Activated T-cell treated with anti-CD3 and anti-CD28 coated beads, Interleukin-2, amount 50 U/mL, for 72 hours (primary cell): ENCODE measurements at places on chromosomes 2 and 18. TPM values are rescaled to one million over a fixed set of nuclear protein-coding genes. Genes with fewer than 3 reads are reported as not detected.

The C1GALT1C1L gene
- 0.48 TPM for total RNA-seq

The PROM2 gene
- total RNA-seq, result 0.39 TPM

The RAD51AP2 gene
- not detected for total RNA-seq

DNA sequence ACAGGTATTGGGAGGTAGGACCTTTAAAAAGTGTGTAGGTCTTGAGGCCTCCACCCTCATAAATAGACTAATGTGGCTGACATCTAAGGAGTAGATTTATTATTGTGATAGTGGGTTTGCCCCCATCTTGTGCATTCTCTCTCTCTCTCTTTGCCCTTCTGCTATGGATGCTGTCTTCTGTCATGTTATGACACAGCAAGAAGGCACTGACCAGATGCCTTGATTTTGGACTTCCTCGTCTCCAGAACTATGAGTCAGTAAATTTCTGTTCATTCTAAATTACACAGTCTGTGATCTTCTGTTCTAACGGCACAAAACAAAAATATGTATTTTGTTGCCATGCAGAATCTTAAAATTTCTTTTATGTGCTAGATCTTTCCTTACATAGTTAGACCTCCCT, 66.9 kb downstream of the ATAD2B start:
- DNase-seq, result no peak

GRCh38 chr2:134454931-134455330, 201.1 kb downstream of the MGAT5 start:
- no peak for DNase-seq

GRCh38 chr2:176133389-176133788, 3.9 kb downstream of the HOXD8 start:
- DNase-seq, result no peak

DNA sequence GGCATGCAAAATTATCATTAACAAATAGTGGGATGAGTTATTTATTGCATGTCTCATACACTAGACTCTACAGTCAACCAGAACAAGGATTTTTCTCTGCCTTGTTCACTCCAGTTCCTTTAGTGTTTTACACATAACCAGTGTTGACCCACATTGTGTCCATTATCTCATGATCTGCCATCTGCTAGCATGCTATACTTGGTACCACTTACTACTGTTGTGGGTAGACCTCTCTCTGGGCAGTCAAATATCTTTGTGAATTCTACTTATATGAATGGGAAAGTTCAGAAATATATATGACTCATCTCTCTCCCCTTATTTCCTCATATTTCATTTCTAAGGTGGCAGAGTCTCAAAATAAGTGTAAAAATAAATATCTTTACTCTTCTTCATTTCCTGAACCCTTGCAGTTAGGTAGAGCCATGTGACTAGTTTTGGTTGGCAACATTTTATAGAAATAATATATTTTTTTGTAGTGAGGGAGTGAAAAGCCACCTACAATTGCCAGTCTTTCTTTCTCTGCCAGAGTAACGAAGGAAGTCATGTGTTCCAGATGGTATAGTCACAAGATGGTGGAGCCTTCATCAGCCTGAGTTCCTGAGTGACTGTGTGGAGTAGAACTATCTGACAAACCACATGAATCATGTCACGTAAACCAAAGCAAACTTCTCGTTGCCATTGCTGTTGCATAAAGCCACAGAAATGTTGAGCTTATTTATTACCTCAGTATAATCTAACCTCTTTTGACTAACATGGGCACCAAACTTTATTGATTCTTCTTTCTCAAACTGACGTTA, 704.0 kb downstream of the RNF144A start:
- DNase-seq, result no peak

DNA sequence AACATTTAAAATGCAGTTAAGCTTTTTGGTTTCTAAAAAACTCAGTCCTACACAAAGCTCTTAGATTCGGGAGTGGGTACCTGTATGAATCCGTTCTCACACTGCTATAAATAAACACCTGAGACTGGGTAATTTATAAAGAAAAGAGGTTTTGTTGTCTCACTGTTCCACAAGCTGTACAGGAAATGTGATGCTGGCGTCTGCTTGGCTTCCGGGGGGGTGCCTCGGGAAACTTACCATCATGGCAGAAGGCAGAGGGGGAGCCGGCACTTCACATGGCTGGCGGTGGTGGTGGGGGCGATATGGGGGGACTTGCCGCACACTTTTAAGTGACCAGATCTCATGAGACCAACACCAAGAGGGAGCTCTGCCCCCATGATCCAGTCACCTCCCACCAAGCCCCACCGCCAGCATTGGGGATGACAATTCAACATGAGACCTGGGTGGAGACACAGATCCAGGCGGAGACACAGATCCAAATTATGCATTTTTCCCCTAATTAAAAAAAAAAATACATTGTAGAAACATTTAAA, 222.5 kb downstream of the GBX2 start:
- no peak for DNase-seq

- no peak for DNase-seq
These were observed 127.6 kb downstream of the NCOA1 start for GRCh38 chr2:24618680-24619079.

DNA sequence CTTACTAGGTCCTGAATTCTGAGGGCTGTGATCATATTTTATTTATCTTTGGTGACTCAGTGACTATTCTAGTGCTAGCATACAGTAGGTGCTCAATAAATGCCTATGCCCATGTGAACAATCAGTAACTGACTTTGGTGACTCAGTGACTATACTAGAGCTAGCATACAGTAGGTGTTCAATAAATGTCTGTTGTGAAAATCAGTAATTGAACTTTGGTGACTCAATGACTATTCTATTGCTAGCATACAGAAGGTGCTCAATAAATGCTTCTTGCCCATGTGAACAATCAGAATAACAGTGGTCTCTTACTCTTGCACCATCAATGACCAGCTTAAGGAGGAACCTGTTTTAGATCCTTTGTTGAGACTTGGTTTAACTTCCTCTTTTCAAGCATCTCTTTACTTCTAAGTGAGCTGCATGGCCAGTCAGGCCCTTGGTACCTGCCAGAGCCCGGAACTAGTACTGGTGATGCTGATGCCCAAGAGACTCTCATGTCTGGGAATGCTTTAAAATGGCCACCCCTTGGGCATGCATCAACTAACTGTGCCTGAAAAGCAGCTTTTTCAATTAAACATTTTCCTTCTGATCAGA, 214.9 kb upstream of the SPRED2 start:
- no peak for DNase-seq

DNA sequence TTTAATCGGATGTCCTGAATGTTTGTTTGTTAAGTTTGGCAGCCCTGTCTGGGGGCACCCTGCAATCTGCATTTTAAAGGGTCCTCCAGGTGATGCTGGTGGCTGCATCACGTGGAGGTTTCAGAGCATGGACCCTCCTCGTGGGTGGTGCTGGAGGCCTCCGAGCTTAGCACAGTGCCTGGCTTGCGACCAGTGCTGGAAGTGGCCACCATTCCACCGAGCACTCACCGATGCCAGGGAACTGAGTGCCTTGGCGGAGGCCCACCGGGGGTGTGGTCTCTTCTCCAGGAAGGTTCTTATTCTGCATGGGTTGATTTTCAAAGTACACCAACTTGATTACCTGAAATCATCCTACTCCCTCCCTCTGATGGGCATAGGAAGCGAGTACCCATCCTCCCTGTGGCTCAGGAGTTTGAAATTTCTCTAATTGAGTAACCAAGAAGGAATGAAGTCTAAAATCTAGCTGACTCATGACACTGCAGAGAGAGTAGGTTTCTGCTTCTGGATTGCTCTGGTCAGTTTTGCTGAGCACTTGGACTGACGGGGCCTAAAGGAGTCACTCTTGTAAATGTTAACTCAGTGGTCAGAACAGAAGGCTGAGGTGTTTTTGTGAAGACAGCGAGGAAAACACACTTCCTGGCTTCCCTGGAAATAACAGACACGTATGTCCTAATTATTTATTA, 58.1 kb upstream of the SLC66A3 start:
- DNase-seq, result no peak

DNA sequence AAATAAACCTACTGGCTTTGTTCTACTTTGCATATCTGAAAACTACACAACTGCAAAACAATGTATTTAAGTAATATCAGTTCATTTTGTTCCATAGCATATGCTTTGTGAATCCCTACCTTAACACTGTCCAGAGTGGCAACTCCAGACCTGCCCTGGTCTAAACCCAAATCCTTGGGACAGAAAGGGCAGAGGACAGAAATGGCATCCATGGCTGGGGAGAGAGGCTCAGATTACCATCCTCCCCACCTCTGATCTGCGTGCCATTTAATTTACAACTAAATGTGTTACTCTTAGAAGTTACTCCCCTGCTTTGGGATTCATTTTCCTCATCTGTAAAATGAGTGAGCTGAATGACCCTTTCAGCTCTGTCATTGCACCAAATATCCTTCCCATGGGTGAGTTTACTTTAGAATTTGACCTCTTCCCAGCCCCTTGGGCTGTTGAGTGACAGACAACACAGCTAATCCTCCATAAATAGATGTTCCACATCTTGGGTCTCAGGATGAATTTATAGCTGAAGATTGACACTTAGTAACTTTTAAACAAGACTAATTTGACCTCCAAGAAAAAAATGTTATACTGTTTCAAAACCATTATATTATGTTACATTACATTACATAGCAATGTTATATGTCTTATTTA, 20.1 kb upstream of the NEB start:
- no peak for DNase-seq

- no peak for DNase-seq
These were observed 135.2 kb downstream of the MCFD2 start for GRCh38 chr2:46780411-46780800.

DNA sequence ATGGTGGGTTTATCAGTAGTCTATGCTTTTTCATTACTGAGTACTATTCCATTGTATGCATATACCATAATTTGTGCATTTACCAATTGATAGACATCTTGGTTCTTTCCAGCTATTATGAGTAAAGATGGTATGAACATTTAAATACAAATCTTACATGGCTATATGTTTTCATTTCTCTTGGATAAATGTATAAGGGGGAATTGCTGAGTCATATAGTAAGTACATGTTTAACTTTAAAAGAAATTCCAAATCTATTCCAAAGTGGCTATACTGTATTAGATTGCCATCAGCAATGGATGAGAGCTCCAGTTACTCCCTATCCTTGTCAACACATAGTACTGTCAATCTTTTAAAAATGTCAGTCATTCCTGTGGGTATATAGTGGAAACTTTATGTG, 243.9 kb downstream of the CDCA7 start:
- no peak for DNase-seq

DNA sequence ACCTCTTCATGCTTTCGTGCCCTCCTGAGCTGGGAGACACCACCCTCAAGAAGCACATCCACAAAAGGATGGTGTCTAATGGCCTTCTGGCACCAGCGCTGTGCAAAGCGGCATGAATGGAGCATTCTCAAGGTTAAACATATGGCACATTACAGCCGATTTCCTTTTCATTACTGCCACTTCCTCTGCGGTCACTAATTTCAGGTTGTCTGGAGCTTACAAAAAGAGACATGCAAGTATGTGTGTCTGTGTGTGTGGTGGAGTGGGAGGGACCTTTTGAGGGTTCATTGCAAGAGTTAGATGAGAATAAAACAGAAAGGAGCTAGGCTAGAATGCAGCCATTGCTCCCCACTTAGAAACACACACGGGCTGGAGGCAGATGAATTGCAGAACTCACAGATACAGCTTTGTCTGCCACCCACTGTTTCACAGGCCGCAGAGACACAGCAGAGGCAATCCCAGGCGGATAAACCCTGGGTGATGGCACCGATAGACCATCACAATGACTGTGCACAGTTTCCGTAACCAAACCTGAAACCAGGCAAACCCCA, 76.0 kb downstream of the TGIF1 start:
- DNase-seq, result peak; percentile 50

GRCh38 chr18:68623342-68623741, 91.6 kb downstream of the TMX3 start:
- peak; percentile 18 for DNase-seq

DNA sequence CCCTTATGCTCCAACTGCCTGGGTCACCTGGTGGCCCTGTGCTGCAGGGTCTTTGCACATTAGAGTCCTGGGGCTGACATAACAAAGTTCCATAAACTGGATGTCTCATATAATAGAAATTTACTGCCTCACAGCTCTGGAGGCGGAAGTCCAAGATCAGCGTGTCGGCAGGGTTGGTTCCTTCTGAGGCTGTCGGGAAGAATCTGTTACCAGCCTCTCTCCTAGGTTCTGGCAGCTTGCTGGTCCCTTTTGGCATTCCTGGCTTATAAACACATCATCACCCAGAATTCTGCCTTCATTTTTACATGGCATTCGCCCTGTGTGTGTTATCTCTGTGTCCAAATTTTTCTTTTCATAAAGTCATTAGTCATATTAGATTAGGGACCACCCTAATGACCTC, 170.5 kb downstream of the NDUFA10 start:
- no peak for DNase-seq

DNA sequence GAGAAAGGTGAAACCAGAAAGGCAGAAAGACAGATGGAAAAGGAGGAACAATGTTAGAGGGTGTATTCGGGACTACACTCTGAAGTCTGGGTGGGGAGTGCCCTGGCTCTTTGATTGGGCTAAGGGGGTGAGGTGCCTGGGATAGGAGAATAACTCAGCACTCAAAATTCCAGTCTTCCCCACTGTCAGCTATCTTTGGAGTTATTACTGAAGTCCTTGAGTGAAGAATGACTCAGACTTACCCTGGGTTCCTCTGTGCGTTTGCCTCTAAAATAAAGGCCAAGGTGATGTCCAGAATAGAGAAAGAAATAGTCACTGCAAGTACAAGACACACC, 151.8 kb upstream of the SERPINE2 start:
- DNase-seq, result no peak

DNA sequence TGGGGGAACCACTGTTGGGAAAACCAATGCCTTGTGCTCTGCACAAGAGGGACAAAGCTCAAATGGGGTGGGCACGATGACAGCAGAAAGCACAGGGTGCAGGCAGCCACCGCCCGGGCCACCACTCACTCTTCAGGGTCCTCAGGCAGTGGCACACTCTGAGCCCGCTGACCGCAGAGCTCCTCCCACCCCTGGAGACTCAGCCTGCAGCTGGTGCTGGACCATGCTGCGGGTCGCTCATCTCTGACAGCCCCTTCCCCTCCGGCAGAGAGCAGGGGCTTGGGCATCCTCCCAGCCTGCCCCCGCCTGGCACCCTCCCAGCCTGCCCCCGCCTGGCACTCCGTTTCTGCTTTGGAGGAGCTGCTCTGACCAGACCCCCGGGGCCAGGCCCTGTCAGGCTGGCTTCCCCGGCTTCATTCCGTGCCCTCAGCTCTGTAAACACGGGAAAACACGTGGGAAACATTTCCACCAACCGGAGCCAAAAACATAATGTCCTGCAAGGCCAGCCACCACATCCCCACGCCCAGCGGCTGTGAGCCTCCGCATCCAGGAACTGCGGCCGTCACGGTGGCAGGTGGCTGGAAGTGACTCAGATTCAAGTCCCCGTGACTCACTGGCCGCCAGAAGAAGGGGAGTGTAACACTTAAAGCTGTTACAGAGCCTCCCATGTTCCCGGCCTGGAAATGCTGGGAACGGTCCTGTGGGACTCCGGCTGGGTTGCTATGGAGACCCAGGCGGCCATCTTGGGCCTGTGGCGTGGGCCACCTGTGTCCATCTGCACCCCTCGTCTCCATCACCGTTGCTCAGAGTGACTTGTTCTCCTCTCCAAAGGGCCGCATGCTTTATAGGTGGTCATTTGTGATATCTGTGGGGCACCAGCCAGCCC, 6.8 kb upstream of the SNED1 start:
- DNase-seq, result no peak
